ENCODE measurements at places on chromosomes 6 and 20. TPM values are rescaled to one million over a fixed set of nuclear protein-coding genes. Genes with fewer than 3 reads are reported as not detected.

Gene HTR1B
- polyA plus RNA-seq = 0.97 TPM

Gene SLC29A1
- polyA plus RNA-seq = 88.7 TPM

Gene MYB
- 0.51 TPM for polyA plus RNA-seq

Gene PRICKLE4
- polyA plus RNA-seq = 6.4 TPM

Gene RAET1L
- not detected for polyA plus RNA-seq

Gene RFX6
- not detected for polyA plus RNA-seq

Gene CD109
- 1.5 TPM for polyA plus RNA-seq

Gene DDO
- not detected for polyA plus RNA-seq

Gene DEFB124
- not detected for polyA plus RNA-seq

Gene F13A1
- polyA plus RNA-seq = 1.3 TPM

Gene SPATS1
- not detected for polyA plus RNA-seq

Gene C20orf202
- polyA plus RNA-seq = 0.27 TPM

Gene DEFB132
- polyA plus RNA-seq = not detected

Gene SLC2A10
- 7.8 TPM for polyA plus RNA-seq

Gene ROMO1
- polyA plus RNA-seq = 646 TPM

Gene CD93
- polyA plus RNA-seq = 0.04 TPM

Gene PRDM1
- polyA plus RNA-seq = 0.67 TPM

Gene EMILIN3
- polyA plus RNA-seq = 0.45 TPM

Gene CAGE1
- polyA plus RNA-seq = 0.26 TPM

Gene DLL1
- 5.3 TPM for polyA plus RNA-seq
